ENCODE measurements at places on chromosomes 12 and 14.

DNA sequence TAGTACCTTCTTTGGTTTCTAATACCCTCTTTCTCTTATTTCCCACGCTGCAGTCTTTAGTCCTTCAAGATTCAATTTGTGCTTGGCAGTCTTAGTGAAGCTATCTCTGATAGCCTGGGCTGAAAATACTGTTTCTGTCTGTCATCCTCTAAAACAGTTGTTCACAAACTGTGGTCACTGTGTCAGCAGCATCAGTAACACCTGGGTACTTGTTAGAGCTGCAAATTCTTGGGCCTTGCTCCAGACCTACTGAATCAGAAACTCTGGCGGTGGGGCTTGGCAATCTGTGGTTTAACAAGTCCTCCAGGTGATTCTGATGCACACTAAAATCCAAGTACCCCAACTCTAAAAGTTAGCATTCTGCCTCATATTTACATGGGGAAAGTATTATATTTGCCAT, 217.5 kb upstream of the SEL1L start:
- no peak for DNase-seq

- no peak for DNase-seq
Measured at GRCh38 chr12:129530517-129530916, 373.3 kb downstream of the TMEM132D start.

GRCh38 chr12:72275526-72275925, 3.4 kb downstream of the TRHDE start:
- DNase-seq, result no peak

GRCh38 chr14:72558721-72559120, 335.2 kb downstream of the DPF3 start:
- peak; percentile 82 for DNase-seq

GRCh38 chr12:54455760-54456469, 17.5 kb downstream of the GTSF1 start:
- DNase-seq, result no peak

GRCh38 chr12:84397263-84397662, 515.3 kb downstream of the SLC6A15 start:
- no peak for DNase-seq

- peak; percentile 6 for DNase-seq
Measured at GRCh38 chr14:97077253-97077653, 280.1 kb downstream of the VRK1 start.

GRCh38 chr14:34179727-34180126, 228.9 kb upstream of the EGLN3 start:
- DNase-seq, result no peak

GRCh38 chr12:46484396-46485061, 112.0 kb upstream of the SLC38A2 start:
- DNase-seq, result no peak

- no peak for DNase-seq
Measured at GRCh38 chr12:26304273-26304672, 108.9 kb downstream of the SSPN start.

DNA sequence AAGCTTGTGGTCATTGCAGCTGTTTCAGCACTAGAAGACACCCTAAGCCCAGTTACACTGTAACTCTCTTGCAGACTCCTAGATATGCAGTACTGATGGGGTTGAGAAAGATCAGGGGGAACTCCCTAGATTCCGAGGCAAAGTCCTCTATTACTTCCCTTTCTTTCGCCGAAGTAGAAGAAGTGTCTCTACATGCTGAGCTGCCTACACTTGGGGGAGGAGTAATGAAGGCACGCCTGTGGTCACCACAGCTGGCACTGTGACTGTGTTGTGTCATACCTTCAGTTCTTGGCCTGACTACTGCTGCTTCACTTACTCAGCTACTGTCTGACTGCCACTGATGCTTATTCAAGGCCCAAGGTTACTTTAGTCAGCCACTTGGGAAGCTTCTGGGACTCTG, 35.1 kb upstream of the RPL10L start:
- DNase-seq, result no peak

DNA sequence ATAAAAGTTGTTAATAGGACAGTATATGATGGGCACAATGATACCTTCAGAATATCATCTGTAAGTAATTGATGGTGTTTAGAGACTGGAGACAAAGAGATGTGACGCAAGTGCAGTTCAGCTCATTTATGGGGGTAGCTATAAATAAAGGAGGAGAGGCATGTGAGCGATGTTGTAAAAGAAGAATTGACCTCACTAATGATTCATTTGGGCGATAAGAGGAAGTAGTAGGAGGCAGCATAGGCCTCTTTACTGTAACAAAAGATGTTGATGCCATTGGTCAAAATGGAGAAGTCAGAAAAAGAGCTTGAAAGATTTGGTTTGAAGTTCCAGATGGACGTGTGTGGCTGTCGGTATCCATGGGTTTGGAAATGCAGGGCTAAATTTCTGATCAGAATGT, 70.0 kb downstream of the FLRT2 start:
- DNase-seq, result peak; percentile 60

- no peak for DNase-seq
Measured at GRCh38 chr12:94336211-94336925, 123.3 kb downstream of the CEP83 start.

GRCh38 chr14:105425823-105426247, 6.2 kb downstream of the MTA1 start:
- no peak for DNase-seq

GRCh38 chr14:51365241-51365965, 125.4 kb downstream of the TMX1 start:
- no peak for DNase-seq

GRCh38 chr14:68487805-68488590, 304.9 kb downstream of the ZFP36L1 start:
- peak; percentile 76 for DNase-seq

- DNase-seq, result peak; percentile 70
Measured at GRCh38 chr14:52455291-52456088, 96.8 kb downstream of the TXNDC16 start.

DNA sequence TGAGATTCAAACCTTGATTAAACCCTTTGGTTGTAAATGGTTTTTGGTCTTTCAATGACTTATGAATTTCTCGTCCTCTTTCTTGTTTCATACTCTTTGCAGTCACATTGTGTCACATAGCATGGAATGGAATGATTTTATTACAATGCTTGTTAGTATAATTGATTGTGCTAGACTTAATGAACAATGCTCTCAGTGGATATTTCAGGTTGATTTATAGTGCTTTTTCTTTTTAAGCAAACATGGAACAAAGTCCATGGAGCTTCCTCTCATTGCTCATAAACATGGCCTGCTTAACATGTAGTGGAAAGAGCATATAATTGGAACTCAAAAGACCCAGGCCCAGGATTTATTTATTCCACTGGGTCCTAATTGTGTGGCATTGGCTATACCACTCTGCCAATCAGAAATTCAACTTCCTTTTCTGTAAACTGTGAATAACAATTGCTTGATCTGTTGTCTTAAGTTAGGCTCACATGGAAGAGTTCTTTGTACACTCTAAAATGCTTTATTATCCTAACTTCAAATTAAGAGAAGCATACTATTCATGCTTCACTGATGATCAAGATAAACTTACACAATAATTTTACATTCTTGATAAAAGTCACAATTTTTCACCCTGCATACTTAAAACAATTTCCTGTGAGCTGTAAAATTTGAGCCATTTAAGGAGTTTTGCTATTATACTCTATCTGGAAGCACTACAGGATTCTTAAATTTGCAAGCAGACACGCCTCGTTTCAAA, 370.5 kb upstream of the PDE3A start:
- no peak for DNase-seq

DNA sequence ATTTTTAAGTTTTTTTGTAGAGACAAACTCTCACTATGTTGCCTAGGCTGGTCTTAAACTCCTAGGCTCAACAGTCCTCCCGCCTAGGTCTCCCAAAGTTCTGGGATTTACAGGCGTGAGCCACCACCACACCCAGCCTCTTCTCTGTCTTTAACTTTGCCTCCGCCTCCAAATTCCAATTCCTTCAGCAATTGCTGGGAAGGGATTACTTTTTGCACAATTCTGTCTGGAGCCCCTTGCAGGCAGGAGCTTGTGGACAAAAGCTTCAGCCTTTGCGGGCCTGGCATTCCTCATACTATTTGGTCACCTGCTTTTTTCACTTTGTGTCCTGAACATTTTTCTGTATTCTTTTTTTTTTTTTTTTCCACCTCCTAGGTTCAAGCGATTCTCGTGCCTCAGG, 26.0 kb downstream of the SH2B3 start:
- no peak for DNase-seq

DNA sequence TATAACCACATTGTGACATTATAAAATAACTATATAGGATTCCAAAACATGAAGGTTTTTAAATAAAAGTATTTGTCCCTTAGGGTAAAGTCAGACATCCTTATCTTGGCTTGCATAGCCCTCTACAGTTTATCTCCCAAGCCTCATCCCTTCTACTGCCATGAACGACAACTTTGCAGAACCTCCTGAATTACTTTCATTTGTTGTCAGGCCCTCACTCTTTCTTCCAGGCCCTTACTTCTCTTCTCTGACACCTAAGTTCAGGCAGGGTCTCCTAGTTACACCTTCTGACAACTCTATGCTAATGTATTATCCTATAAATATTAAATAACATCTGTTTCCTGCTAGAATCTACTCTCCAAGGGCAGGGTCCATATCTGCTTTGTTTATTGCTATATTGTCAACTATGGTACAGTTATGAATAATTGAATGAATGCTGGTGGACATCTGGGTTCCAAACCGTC, 115.7 kb upstream of the MDM1 start:
- no peak for DNase-seq

DNA sequence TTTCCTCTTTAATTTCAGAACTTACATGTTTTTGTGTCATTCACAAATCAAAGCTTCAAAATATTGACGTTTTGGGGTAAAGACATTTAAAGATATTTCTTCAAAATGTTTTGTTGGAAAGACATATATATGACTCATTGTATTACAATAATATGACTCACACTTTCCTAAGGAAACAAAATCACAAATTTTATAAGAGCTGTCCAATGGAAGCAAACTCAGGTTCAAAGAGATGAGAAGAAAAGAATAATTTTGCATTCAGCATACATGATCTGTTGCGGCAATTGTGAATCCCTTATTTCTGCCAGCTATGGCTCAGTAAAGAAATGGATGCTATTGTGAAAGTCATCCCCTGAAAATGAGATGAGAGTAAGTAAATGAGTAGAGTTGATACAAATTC, 82.7 kb downstream of the GRIP1 start:
- DNase-seq, result no peak

DNA sequence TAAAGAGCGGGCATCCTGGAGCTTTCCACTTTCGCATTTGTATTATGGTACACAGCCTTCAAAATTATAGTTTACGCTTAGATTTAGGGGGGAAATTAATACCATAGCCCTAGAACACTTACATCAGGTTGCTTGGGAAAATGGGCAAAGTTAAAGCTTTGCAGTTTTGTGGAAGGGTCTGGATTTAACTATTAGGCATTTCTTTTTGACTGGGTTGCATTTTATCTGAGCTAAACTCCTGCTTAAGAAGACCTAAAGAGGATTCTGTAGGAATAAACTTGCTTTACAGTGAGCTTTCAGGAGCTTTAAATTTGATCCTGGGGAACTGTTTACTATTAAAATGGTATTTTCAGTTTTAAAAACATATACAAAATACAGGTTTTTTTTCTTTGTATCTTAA, 42.8 kb upstream of the PTPRQ start:
- no peak for DNase-seq

DNA sequence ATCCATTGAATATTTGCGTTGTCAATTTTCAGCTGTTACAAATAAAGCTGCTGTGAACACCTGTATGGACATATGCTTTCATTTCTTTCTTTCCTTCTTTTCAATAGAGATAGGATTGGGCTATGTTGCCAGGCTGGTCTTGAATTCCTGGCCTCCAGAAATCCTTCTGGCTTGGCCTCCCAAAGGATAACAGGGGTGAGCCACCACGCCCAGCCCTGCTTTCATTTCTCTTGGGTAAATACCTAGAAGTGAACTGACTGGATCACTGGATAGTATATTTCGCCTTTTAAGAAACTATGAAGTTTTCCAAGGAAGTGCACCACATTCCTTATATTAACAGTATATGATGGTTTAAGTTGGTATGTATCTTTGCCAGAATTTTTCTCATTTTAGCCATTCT, 32.3 kb upstream of the EAPP start:
- DNase-seq, result no peak

- DNase-seq, result peak; percentile 47
Measured at GRCh38 chr12:63845726-63846125, 1.2 kb downstream of the SRGAP1 start.

- DNase-seq, result no peak
Measured at GRCh38 chr12:58884916-58885315, 35.4 kb downstream of the LRIG3 start.

DNA sequence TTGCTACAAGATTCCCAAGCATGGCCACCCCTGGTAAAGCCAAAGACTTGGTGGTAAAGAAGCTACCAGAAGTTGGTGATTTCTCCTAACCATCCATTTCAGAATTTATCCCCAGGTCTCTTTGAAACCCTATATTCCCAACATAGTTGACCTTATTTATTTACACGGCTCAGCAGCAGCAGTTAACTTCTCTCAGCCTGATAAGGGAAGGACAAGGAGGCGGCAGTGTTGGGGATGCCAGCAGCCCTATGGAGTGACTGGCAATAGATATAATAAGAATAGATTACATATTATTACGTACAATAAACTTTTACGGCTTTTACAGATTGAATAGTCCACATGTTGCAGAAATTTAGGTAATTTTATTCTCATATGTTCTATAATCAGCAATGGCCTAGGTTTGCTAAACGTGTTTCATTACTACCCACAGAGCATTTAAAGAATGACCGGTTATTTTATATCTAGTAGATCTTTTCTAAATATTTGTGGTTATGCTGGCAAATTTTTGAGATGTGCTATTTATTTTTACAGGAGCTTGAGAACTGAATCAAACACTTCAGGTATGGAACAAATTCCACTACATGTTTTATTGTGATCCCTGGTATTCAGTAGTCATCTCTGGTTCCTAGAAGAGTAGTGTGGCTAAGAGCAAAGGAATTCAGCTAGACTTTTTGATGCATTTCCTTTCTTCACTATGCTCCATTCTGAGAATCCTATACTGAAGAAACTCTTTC, 19.8 kb upstream of the PALS1 start:
- DNase-seq, result peak; percentile 89

DNA sequence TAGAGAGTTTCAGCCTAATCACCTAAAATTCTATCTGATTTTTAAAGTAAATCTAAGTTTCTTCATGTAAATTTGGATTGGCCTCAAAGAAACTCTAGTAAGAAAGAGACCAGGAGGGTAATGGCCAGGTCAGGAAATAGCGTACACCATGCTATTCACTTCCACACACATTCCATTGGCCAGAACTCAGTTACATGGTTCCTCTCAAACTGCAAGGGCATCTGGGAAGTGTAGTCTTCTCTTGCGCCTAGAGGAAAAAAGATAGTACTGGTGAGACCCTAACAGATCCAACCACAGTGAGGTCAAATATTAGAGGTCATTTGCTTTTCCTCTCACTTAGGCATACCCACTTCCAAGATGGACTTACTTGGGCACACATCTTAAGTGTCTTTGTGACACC, 39.1 kb downstream of the MBIP start:
- no peak for DNase-seq

GRCh38 chr12:48969160-48969771, 2.3 kb downstream of the WNT10B start:
- no peak for DNase-seq

Measured in HFFc6 (cell line).